ENCODE measurements at places on chromosomes 2 and 18. TPM values are rescaled to one million over a fixed set of nuclear protein-coding genes. Genes with fewer than 3 reads are reported as not detected.
A peak's percentile ranks its signal among the peaks of the same experiment; 100 is the strongest.

- no peak for DNase-seq
- H3K4me1 ChIP-seq: no peaks in the 10 kb centered on the region
- no peak overlapping the region for H3K4me3 ChIP-seq
- H3K27ac ChIP-seq: no peak overlapping the region
- no peaks in the 10 kb centered on the region for H3K27me3 ChIP-seq
Measured at GRCh38 chr18:58402247-58402646, 226.6 kb downstream of the ALPK2 start.

Gene TMEM127
- total RNA-seq: 53.8 TPM

GRCh38 chr2:206219957-206220356, 54.5 kb upstream of the ZDBF2 start:
- H3K27me3 ChIP-seq: peaks cover 1% of the 10 kb centered on the region
- no peak overlapping the region for H3K27ac ChIP-seq
- H3K4me3 ChIP-seq: no peak overlapping the region
- no peak for DNase-seq
- H3K36me3 ChIP-seq: no peaks in the 10 kb centered on the region

GRCh38 chr18:9562584-9562983, 51.8 kb downstream of the PPP4R1 start:
- H3K27me3 ChIP-seq: no peaks in the 10 kb centered on the region
- H3K4me3 ChIP-seq: no peak overlapping the region
- no peak for DNase-seq
- H3K36me3 ChIP-seq: peaks cover 10% of the 10 kb centered on the region

- H3K4me3 ChIP-seq: no peak overlapping the region
- no peak overlapping the region for H3K27ac ChIP-seq
- H3K4me1 ChIP-seq: no peaks in the 10 kb centered on the region
- H3K36me3 ChIP-seq: no peaks in the 10 kb centered on the region
- no peak for DNase-seq
- no peaks in the 10 kb centered on the region for H3K27me3 ChIP-seq
Measured at GRCh38 chr18:37429791-37430190, 135.8 kb downstream of the CELF4 start.

GRCh38 chr2:98455494-98455976, 10.9 kb downstream of the INPP4A start:
- no peak overlapping the region for H3K27ac ChIP-seq
- peaks cover 3% of the 10 kb centered on the region for H3K4me1 ChIP-seq
- H3K4me3 ChIP-seq: no peak overlapping the region
- no peaks in the 10 kb centered on the region for H3K27me3 ChIP-seq
- no peak for DNase-seq
- H3K36me3 ChIP-seq: no peaks in the 10 kb centered on the region

DNA sequence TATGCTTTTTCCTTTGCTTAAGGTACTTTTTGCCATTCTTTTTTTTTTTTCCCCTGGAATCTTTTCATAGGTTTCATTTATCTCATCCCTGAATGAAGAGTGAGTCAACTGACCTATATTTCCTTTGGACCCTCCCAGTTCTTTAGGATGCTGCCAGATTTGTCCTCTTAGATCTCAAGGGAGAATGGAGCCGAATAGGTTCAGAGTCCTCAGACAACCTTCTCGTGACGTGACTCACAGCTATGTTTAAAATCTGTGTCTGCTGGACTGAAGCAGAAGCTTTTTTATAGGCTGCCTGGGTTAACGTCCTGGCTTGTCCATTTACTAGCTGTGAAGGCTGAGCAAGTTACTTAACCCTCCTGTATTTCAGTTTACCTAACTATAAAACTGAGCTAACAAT, 358.6 kb downstream of the DLGAP1 start:
- no peak for DNase-seq
- H3K27ac ChIP-seq: no peak overlapping the region
- H3K36me3 ChIP-seq: no peaks in the 10 kb centered on the region
- H3K4me3 ChIP-seq: no peak overlapping the region

GRCh38 chr2:144475044-144475443, 44.9 kb downstream of the ZEB2 start:
- no peaks in the 10 kb centered on the region for H3K27me3 ChIP-seq
- no peak overlapping the region for H3K27ac ChIP-seq
- H3K4me3 ChIP-seq: no peak overlapping the region
- DNase-seq: no peak

Gene SLC9A2
- not detected for total RNA-seq

Gene ABCB11
- not detected for total RNA-seq

GRCh38 chr2:126817172-126817571, 81.5 kb upstream of the TEX51 start:
- H3K27ac ChIP-seq: no peak overlapping the region
- H3K36me3 ChIP-seq: no peaks in the 10 kb centered on the region
- DNase-seq: no peak
- H3K4me1 ChIP-seq: no peaks in the 10 kb centered on the region
- no peak overlapping the region for H3K4me3 ChIP-seq

- no peak overlapping the region for H3K27ac ChIP-seq
- no peak overlapping the region for H3K4me3 ChIP-seq
- no peaks in the 10 kb centered on the region for H3K27me3 ChIP-seq
- H3K4me1 ChIP-seq: no peaks in the 10 kb centered on the region
Measured at GRCh38 chr2:154452471-154452870, 246.0 kb upstream of the KCNJ3 start.

GRCh38 chr2:15627817-15628684, 36.4 kb downstream of the DDX1 start:
- no peaks in the 10 kb centered on the region for H3K4me1 ChIP-seq
- peaks cover 4% of the 10 kb centered on the region for H3K36me3 ChIP-seq
- no peaks in the 10 kb centered on the region for H3K27me3 ChIP-seq
- H3K4me3 ChIP-seq: no peak overlapping the region

GRCh38 chr2:73588177-73588576, 54.0 kb downstream of the NAT8 start:
- no peak for DNase-seq
- no peak overlapping the region for H3K4me3 ChIP-seq
- no peaks in the 10 kb centered on the region for H3K4me1 ChIP-seq
- H3K36me3 ChIP-seq: no peaks in the 10 kb centered on the region
- H3K27ac ChIP-seq: no peak overlapping the region
- H3K27me3 ChIP-seq: no peaks in the 10 kb centered on the region

Gene ERBB4
- total RNA-seq: 28.6 TPM

DNA sequence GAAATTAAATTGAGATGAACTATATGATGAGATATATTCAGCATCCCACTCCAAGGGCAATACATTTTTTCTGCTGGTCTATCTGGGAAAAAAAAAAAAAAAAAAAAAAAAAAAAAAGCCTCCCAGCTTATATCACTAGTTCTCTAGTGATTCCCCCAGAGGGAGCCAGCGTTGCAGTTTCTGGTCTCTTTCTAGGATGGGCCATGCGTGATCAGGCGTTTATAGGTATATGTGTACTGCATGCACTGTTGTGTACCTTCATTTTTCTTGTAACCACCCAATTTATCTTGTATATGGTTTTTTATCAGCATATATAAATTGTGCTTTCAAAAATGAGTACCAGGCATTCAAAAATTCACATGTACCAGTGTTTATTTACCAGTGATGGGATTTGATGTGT, 35.1 kb downstream of the DCDC2C start:
- H3K27me3 ChIP-seq: no peaks in the 10 kb centered on the region
- no peak for DNase-seq
- no peaks in the 10 kb centered on the region for H3K36me3 ChIP-seq

- H3K27me3 ChIP-seq: peaks cover 1% of the 10 kb centered on the region
- no peak overlapping the region for H3K4me3 ChIP-seq
- H3K27ac ChIP-seq: no peak overlapping the region
- no peaks in the 10 kb centered on the region for H3K4me1 ChIP-seq
Measured at GRCh38 chr2:48709096-48710034, 46.2 kb downstream of the LHCGR start.

GRCh38 chr2:203565076-203565475, 30.0 kb upstream of the RAPH1 start:
- no peaks in the 10 kb centered on the region for H3K27me3 ChIP-seq
- H3K4me3 ChIP-seq: no peak overlapping the region
- H3K27ac ChIP-seq: no peak overlapping the region
- DNase-seq: no peak
- H3K4me1 ChIP-seq: no peaks in the 10 kb centered on the region

Gene EPB41L3
- 53.0 TPM for total RNA-seq

DNA sequence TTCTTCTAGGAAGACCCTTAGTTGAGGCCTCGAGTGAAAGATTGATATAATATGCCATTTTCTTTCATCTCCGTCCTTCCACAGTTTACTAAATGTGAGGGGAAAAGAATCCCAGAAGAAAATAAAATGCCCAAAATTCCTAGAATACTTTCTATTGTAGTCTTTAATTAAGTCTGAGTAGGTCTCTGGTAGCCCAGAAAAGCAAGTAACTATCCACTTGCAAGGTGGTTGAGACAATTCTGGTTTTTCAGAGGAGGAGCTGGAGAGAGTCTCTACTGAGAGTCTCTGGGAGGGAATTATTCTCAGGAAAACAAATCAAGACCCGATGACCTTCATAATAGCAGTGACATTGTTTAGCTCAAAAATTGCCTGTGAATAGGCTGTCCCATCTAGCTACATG, 63.9 kb upstream of the TTC39C start:
- no peak for DNase-seq
- H3K4me1 ChIP-seq: no peaks in the 10 kb centered on the region
- H3K27me3 ChIP-seq: no peaks in the 10 kb centered on the region

DNA sequence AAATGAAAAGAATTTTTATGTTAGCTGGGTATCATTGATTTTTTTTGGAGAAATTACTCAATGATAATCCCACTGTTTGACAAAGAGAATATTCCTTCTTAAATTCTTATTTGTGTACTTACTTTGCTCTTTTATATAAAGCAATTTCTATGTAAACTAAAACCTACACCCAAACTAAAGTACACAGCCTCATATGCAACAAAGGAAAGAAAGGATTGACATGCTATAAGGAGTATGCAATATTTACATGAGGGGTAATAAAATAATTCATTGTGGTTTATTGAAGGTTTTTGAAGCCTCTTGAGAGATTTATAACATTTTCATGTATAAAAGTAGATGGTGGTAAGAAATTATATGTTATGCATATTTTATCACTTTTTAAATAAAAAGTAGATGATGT, 368.5 kb downstream of the CDH7 start:
- no peaks in the 10 kb centered on the region for H3K27me3 ChIP-seq
- H3K27ac ChIP-seq: no peak overlapping the region
- no peaks in the 10 kb centered on the region for H3K4me1 ChIP-seq
- H3K36me3 ChIP-seq: no peaks in the 10 kb centered on the region
- DNase-seq: no peak

Gene AFF3
- total RNA-seq: 15.7 TPM

- H3K27me3 ChIP-seq: no peaks in the 10 kb centered on the region
- no peaks in the 10 kb centered on the region for H3K36me3 ChIP-seq
- peaks cover 2% of the 10 kb centered on the region for H3K4me1 ChIP-seq
- DNase-seq: no peak
Measured at GRCh38 chr2:189834059-189834458, 49.8 kb downstream of the PMS1 start.

GRCh38 chr2:120352696-120353590, 7.0 kb downstream of the INHBB start:
- H3K4me3 ChIP-seq: no peak overlapping the region
- no peaks in the 10 kb centered on the region for H3K4me1 ChIP-seq
- DNase-seq: no peak
- H3K27me3 ChIP-seq: no peaks in the 10 kb centered on the region
- H3K27ac ChIP-seq: no peak overlapping the region
- H3K36me3 ChIP-seq: no peaks in the 10 kb centered on the region

- H3K36me3 ChIP-seq: peaks cover 1% of the 10 kb centered on the region
- no peaks in the 10 kb centered on the region for H3K27me3 ChIP-seq
- DNase-seq: no peak
Measured at GRCh38 chr2:10424051-10424450, 24.1 kb downstream of the ODC1 start.

DNA sequence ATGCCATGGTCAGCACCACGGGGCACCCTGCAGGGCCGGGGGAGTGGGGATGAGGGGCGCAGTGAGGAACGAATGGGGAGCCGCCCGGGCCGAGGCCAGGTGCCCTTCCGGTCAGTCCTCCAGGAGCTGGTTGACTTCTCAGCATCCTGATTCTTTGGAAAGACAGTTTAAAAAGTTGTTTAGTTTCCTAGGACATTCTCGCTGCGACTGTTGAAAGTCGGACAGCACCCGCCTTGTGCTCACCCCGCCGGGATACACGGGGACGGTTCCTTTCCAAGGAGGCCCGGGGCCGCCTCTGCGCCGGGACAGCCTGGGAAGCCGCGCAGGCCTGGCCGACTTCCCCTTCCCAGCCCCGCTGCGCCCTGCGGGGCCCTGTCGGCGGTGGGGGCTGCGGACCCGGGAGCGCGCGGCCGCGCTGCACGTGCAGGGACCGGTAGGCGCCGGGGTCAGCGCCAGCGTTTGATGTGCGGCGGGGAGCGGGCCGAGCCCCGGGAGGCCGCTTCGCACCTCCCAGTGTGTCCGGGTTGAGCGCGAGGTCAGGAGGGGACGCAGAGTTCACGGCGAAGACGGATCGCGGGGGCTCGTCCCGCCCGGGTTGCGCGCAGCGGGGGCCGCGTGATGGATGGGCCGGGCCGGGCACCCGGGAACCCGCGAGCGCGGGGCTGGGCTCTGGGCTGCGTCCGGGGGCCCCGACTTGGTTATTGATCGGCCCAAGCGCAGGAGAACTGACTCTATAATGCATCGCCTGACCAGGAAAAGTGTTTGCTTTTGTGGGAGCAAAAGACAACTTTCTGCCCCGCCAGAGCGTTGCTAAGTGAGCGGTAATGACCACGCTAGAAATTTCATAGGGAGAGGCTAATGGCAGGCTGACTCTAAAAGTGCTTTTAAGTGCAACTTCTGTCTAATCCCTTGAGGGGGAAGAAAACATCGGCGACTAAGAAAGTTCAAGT, 28.0 kb upstream of the SMIM21 start:
- H3K27me3 ChIP-seq: no peaks in the 10 kb centered on the region
- peak overlapping the region; percentile 44 for H3K4me3 ChIP-seq
- no peak overlapping the region for H3K27ac ChIP-seq
- H3K4me1 ChIP-seq: no peaks in the 10 kb centered on the region
- no peaks in the 10 kb centered on the region for H3K36me3 ChIP-seq

DNA sequence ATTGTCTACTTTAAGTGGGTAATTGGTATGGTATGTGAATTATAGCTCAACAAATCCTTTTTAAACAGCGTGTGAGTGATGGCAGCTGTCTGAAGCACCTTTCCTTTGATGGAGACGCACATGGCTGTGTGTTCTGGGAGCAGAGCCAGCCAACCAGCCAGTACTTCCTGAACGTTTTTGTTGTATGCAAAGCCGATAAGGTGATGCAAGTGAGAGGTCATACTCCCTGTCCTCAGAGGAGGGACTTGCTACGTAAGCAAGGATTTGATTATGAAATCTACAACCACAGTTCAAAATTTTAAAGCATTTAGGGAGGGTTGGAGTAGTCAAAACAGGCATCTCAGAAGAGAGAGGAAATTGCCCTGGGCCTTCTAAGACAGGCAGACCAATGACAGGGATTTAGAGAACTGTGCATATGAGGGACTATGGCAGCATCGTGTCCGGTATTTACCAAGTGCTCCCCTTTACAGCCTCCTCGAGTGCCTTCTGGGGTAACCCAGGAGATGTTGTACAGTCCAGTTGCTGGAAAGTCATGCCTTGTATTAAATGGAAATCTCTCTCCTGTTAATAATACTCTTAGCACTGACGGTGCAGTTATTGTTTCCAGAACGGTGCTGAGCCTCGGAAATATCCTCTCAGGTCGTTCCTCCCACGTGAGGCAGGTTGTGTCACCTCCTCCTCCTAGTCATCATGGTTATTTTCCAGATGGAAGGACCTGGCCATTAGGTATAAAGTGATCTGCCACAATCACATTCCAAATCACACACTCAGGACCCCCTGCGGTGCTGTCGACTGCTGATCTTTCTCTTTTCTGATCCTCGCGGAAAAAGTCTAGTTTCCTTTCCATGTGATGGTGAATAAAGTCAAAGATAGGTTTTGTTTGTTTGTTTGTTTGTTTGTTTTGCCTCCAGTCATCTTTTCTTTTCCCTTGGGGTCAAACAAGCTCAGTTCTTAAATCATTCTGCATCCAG, 28.4 kb downstream of the ARHGEF4 start:
- peak; percentile 12 for DNase-seq
- H3K27me3 ChIP-seq: no peaks in the 10 kb centered on the region
- H3K4me3 ChIP-seq: no peak overlapping the region
- H3K27ac ChIP-seq: no peak overlapping the region
- no peaks in the 10 kb centered on the region for H3K4me1 ChIP-seq
- H3K36me3 ChIP-seq: no peaks in the 10 kb centered on the region

Gene NLRC4
- total RNA-seq: 4.2 TPM
